ENCODE measurements at places on chromosomes 5 and 9. TPM values are rescaled to one million over a fixed set of nuclear protein-coding genes. Genes with fewer than 3 reads are reported as not detected.

PCDHGC5 gene
- 6.2 TPM for total RNA-seq

TGFBR1 gene
- total RNA-seq = 109 TPM

OSTF1 gene
- 20.1 TPM for total RNA-seq

TAF11L10 gene
- not detected for total RNA-seq

SPOCK1 gene
- total RNA-seq = 36.7 TPM

VCAN gene
- total RNA-seq = 228 TPM

ZNF462 gene
- total RNA-seq = 163 TPM

TRAF1 gene
- 2.5 TPM for total RNA-seq

ANKRD34B gene
- total RNA-seq = 0.16 TPM

ACOT12 gene
- 2.8 TPM for total RNA-seq

ATP6V0E1 gene
- total RNA-seq = 43.5 TPM

FGF18 gene
- total RNA-seq = 0.62 TPM

INSL6 gene
- total RNA-seq = not detected

ADAMTS12 gene
- 1.2 TPM for total RNA-seq

IFNA13 gene
- total RNA-seq = not detected

SEMA5A gene
- total RNA-seq = 11.2 TPM

PCDH12 gene
- 2.8 TPM for total RNA-seq

FABP6 gene
- total RNA-seq = 1.4 TPM

KCNV2 gene
- total RNA-seq = not detected

ECM2 gene
- total RNA-seq = 5.6 TPM

RNF208 gene
- 1.4 TPM for total RNA-seq

ZCCHC10 gene
- 27.6 TPM for total RNA-seq

FOXD4L5 gene
- total RNA-seq = 0.47 TPM

FRMD3 gene
- total RNA-seq = 68.8 TPM

PCDHGB4 gene
- 12.9 TPM for total RNA-seq

PCDHGA10 gene
- 12.0 TPM for total RNA-seq

POC5 gene
- 12.9 TPM for total RNA-seq

NOXA1 gene
- total RNA-seq = 2.0 TPM

RNF44 gene
- 8.6 TPM for total RNA-seq

UNC13B gene
- 12.3 TPM for total RNA-seq

SPINK14 gene
- total RNA-seq = not detected

F2RL2 gene
- 0.31 TPM for total RNA-seq

Data from occipital lobe (tissue), 3 donors.